ENCODE measurements at places on chromosomes 6 and 20.

DNA sequence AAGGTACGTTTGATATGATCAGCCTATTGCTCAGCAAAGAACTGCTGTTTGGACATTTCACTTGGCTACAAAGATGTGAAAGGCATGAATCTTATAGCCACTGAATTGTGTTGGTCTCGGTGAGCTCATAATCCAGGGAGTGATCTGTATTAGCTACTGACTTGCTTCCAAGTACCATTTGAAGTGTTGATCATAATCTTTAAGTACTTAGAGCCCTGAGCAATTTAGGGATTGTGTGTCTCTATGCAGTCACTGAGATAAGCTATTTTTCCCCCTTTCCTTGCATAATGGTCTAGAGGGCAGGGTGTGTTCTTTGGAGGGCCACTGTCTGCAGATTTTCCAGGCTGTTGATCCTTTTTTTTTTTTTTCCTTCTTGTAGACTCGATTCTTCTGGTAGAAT, 393.6 kb downstream of the ESR1 start:
- DNase-seq, result no peak

GRCh38 chr6:108359901-108360882, 65.3 kb downstream of the AFG1L start:
- DNase-seq, result no peak

- DNase-seq, result no peak
Measured at GRCh38 chr6:22067122-22067521, 229.7 kb downstream of the PRL start.

- DNase-seq, result no peak
Measured at GRCh38 chr6:139904158-139904533, 529.7 kb upstream of the CITED2 start.

- DNase-seq, result no peak
Measured at GRCh38 chr20:25081730-25082497, at the start of gene VSX1. Gene VSX1, minus strand, starts transcription at chr20:25082141. Its CDS starts 45 bp downstream, at chr20:25082096.

GRCh38 chr20:2578475-2579192, 42.3 kb downstream of the TMC2 start:
- DNase-seq, result no peak
